Left lung (tissue), 14 donors: ENCODE measurements at places on chromosomes 4 and X. TPM values are rescaled to one million over a fixed set of nuclear protein-coding genes. Genes with fewer than 3 reads are reported as not detected.

- no peaks in the 10 kb centered on the region for H3K27me3 ChIP-seq
- no peak for DNase-seq
- H3K27ac ChIP-seq = no peak overlapping the region
- H3K4me3 ChIP-seq = no peak overlapping the region
- no peaks in the 10 kb centered on the region for H3K4me1 ChIP-seq
These were observed 138.8 kb upstream of the VCX start for GRCh38 chrX:7704205-7704604.

DNA sequence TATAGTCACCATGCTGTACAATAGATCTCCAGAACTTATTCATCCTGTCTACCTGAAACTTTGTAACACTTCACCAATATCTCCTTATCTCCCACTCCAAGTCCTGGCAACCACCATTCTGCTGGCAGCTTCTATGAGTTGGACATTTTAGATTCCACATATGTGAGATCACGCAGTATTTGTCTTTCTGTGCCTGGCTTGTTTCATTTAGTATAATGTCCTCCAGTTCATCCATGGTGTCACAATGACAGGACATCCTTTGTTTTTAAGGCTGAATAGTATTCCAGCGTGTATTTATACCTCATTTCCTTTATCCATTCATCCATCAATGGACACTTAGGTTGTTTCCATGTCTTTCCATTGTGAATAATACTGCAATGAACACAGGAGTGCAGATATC lies 198.7 kb downstream of the QDPR start:
- H3K36me3 ChIP-seq = no peaks in the 10 kb centered on the region
- DNase-seq = no peak
- no peak overlapping the region for H3K27ac ChIP-seq
- H3K4me3 ChIP-seq = no peak overlapping the region

- H3K4me1 ChIP-seq = peaks cover 17% of the 10 kb centered on the region
- DNase-seq = no peak
These were observed 20.3 kb downstream of the TBC1D14 start for GRCh38 chr4:6929812-6930464.

GRCh38 chrX:144566592-144566991 lies 680.7 kb upstream of the SPANXN1 start:
- H3K36me3 ChIP-seq = no peaks in the 10 kb centered on the region
- DNase-seq = no peak
- H3K4me1 ChIP-seq = no peaks in the 10 kb centered on the region
- no peak overlapping the region for H3K27ac ChIP-seq

DNA sequence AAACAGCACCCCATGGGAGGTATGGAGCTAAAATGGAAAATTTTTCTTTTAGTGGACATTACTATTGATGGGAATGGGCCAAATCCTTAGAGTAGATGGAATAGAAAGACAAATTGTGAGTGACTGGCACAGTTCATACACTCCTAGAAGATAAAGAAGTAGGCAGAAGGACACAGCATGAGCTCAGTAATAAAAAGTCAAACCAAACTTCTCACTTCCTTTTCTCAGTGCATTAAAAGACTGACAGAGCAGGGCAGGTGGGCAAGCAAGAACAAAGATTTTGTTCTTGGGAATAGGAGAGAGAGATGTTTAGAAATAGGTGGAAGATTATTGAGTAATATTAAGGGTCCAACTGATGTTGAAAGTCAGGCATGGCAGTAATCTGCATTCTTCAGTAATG lies 132.5 kb downstream of the ATP10D start:
- H3K4me1 ChIP-seq = no peaks in the 10 kb centered on the region
- no peak for DNase-seq
- no peak overlapping the region for H3K27ac ChIP-seq
- no peak overlapping the region for H3K4me3 ChIP-seq

DNA sequence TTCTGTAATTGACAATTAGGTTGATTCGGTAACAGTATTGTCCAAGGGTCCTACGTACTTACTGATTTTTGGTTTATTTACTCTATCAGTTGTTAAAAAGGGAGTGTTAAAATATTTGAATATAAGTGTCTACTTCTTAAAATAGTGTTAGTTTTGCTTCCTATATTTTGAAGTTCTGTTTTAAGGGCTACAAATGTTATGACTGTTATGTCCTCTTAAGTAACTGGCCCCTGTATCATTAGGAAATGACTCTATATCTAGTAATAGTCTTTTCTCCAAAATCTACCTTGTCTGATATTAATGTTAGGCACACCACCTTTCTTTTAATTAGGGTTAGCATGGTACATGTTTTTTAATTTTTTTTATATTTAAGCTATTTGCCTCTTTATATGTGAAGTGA lies 30.1 kb downstream of the ANKRD50 start:
- H3K4me3 ChIP-seq = no peak overlapping the region
- DNase-seq = no peak
- H3K27ac ChIP-seq = no peak overlapping the region
- no peaks in the 10 kb centered on the region for H3K36me3 ChIP-seq
- peaks cover 9% of the 10 kb centered on the region for H3K4me1 ChIP-seq

GRCh38 chrX:108217876-108218275 lies 126.3 kb downstream of the ATG4A start:
- H3K27ac ChIP-seq = no peak overlapping the region
- no peaks in the 10 kb centered on the region for H3K36me3 ChIP-seq
- H3K4me3 ChIP-seq = no peak overlapping the region
- DNase-seq = no peak
- H3K4me1 ChIP-seq = no peaks in the 10 kb centered on the region

GRCh38 chr4:57314636-57315035 lies 204.5 kb upstream of the IGFBP7 start:
- H3K4me1 ChIP-seq = no peaks in the 10 kb centered on the region
- no peak for DNase-seq
- no peak overlapping the region for H3K27ac ChIP-seq
- no peaks in the 10 kb centered on the region for H3K27me3 ChIP-seq
- H3K36me3 ChIP-seq = no peaks in the 10 kb centered on the region
- no peak overlapping the region for H3K4me3 ChIP-seq

DNA sequence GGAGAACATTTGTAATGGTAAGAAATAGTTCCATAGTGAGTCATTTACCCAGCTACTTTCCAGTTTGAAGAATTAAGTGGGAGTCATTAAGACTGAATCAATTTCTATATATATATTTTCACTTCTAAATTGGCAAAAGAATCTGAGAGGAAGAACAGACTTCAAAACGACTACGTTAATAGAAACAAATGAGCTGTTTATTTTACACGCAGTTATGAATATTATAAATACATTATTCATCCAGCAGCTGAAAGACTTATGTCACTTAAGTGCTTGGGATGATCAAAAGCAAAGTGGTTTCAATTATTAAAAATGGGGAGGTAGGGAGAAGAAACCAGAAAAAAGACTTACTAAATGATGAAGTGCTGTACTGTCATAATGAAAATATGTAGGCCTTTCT lies 260.5 kb upstream of the DDX53 start:
- no peak overlapping the region for H3K27ac ChIP-seq
- no peak overlapping the region for H3K4me3 ChIP-seq
- no peaks in the 10 kb centered on the region for H3K27me3 ChIP-seq
- DNase-seq = no peak
- no peaks in the 10 kb centered on the region for H3K4me1 ChIP-seq

- no peak overlapping the region for H3K27ac ChIP-seq
- no peak for DNase-seq
- H3K4me1 ChIP-seq = no peaks in the 10 kb centered on the region
- H3K27me3 ChIP-seq = no peaks in the 10 kb centered on the region
These were observed 14.6 kb upstream of the MAGIX start for GRCh38 chrX:49147936-49148335.

GRCh38 chr4:182826391-182826790 lies 90.8 kb downstream of the DCTD start:
- H3K4me1 ChIP-seq = no peaks in the 10 kb centered on the region
- H3K4me3 ChIP-seq = no peak overlapping the region
- H3K27ac ChIP-seq = no peak overlapping the region
- H3K36me3 ChIP-seq = no peaks in the 10 kb centered on the region

- H3K4me3 ChIP-seq = peak overlapping the region; percentile 17
- H3K27ac ChIP-seq = peak overlapping the region; percentile 48
- no peaks in the 10 kb centered on the region for H3K36me3 ChIP-seq
- no peaks in the 10 kb centered on the region for H3K4me1 ChIP-seq
- DNase-seq = no peak
- no peaks in the 10 kb centered on the region for H3K27me3 ChIP-seq
These were observed 47.5 kb downstream of the MAGEA1 start for GRCh38 chrX:153226344-153227185.

DNA sequence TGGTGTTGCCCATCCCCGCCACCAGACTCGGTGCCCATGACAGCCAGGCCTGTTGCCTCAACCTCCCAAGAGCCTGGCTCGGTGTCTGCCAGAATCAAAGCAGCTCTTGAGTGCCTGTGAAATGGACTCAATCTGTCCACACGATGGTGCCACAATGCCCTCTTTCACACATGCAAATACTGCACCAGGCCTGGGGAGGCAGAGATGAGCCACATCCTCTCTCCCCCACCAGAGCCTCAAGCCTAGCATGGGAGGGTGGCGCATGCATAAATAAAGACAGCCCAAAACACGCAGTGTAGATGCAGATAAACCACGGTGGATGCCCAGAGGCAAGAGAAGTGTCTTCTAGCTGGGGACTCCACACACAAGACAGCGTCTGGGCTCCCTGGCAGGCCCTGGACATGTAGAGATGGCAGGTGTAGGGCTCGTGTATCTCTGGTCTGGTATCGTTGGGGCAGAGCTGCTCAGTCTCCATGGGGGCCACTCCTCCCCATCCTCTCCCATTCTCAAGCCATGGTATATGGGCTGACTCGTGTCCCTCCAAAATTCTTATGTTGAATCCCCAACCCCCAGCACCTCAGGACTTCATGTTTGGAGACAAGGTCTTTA lies 65.6 kb downstream of the JAKMIP1 start:
- no peaks in the 10 kb centered on the region for H3K36me3 ChIP-seq
- H3K27me3 ChIP-seq = no peaks in the 10 kb centered on the region
- no peak overlapping the region for H3K4me3 ChIP-seq
- H3K27ac ChIP-seq = no peak overlapping the region

GRCh38 chrX:19381326-19381725 lies 37.6 kb downstream of the PDHA1 start:
- no peak overlapping the region for H3K27ac ChIP-seq
- no peak overlapping the region for H3K4me3 ChIP-seq
- H3K36me3 ChIP-seq = no peaks in the 10 kb centered on the region
- no peak for DNase-seq
- H3K4me1 ChIP-seq = no peaks in the 10 kb centered on the region
- H3K27me3 ChIP-seq = no peaks in the 10 kb centered on the region

The SSX2B gene
- total RNA-seq = not detected

The DCLK2 gene
- 5.2 TPM for total RNA-seq

The ADAM29 gene
- total RNA-seq = not detected

The ELMOD2 gene
- 26.2 TPM for total RNA-seq

The DMRTC1 gene
- 0.20 TPM for total RNA-seq

The BLOC1S4 gene
- 10.8 TPM for total RNA-seq

The AFF1 gene
- total RNA-seq = 86.0 TPM
